ENCODE measurements at places on chromosomes 4 and X. TPM values are rescaled to one million over a fixed set of nuclear protein-coding genes. Genes with fewer than 3 reads are reported as not detected.

The MMRN1 gene
- 3.8 TPM for total RNA-seq

The PNMA6F gene
- not detected for total RNA-seq

The MAGEA2 gene
- total RNA-seq = not detected

The SYTL5 gene
- total RNA-seq = 1.4 TPM

The ADRA2C gene
- 0.85 TPM for total RNA-seq

The PHEX gene
- total RNA-seq = under 0.01 TPM

Data from regular cardiac myocyte (primary cell).